ENCODE measurements at places on chromosomes 7 and 10.

DNA sequence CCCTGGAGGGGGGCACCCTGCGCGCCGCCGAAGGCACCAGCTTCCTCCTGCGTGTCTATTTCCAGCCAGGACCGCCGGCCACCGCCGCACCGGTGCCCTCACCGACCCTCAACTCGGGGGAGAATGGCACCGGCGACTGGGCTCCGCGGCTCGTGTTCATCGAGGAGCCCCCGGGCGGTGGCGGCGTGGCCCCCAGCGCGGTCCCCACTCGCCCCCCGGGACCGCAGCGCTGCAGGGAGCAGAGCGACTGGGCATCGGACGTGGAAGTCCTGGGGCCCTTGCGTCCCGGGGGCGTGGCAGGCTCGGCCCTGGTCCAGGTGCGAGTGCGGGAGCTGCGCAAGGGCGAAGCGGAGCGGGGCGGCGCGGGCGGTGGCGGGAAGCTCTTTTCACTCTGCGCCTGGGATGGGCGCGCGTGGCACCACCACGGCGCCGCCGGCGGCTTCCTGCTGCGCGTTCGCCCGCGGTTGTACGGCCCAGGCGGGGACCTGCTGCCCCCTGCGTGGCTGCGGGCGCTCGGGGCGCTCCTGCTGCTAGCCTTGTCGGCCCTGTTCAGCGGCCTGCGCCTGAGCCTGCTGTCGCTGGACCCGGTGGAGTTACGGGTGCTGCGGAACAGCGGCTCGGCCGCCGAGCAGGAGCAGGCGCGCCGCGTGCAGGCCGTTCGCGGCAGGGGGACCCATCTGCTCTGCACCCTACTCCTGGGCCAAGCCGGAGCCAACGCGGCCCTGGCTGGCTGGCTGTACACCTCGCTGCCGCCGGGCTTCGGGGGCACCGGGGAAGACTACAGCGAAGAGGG lies 594 bp downstream of the CNNM1 start:
- no peak for DNase-seq

DNA sequence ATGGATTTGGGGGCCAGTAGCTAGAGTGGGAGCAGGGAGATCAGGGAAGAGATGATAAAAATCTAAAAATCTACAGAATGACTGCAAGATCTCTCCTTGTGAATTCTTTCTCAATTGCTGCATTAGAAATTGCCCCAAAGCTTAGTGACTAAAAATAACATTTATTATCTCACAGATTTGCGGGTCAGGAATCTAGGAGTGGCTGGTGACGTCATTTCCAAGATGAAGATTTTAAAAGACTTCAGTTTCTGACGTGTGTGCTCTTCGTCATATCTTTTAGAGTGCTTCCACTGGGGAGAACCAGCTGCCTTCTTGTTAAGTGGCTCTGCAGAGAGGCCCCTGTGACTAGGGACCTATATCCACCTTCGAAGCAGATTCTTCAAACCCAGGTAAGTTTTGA lies 112.6 kb downstream of the DGKI start:
- no peak for DNase-seq

DNA sequence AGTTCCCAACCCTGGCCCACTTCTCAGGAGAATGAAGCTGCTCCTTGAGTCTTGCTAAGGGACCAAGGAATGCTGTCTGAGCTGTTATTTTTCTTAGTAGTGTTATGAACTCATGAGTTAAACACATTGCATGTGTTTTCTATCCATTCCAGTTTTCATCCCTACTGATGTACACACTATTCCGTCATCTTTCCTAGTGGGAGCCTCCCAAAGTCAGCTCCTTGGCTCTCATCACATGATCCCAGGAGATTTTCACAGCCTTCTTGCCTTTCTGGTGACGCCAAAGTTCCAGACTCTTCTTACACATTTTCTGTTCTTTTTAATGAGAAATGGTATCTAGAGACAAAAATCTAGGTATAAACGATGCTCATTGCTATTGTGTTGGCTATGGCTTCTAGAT lies 8.4 kb upstream of the C10orf71 start:
- DNase-seq, result no peak

DNA sequence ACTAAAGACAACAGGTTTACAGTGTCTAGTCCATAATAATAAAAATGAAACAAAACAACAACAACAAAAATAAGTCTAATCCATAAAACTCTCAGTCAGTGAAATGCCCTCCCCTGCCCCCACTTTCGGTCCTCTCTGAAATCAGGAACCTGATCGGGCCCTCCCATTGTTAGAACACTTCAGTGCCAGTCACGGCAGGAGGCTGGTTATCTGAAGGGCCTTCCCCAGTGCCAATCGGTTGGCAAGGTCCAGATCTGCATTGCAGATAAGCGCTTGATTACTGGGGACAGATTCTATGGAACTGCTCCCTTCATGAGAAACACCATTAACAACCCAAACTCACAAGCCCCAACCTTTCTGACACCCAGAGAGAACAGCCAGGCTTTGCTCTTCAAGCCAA lies 72.2 kb upstream of the EEPD1 start:
- DNase-seq, result no peak

DNA sequence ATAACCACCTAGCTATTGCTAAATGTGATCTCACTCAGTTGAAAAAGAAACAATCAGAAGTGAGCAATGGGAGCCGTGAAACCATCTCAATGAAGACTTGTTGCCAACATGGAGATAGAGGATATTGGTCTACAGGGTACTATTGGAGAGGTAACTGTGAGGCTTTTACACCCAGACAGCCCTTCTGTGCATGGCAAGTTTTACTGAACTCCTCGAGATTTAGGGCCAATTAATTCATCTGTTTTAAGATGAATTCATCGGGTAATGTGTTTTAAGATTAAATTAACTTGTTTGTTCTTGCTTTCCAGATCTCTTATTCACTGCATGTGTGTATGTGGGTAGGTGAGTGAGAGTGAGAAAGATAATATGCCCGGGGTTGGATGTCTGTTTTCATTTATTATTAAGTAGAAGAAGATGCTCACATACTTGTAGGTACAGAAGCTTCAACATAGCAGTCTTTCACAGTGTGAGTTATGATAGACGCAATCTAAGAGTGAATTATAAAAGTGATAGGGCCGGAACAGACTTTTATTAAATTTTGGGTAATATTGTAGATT lies 323.8 kb downstream of the EXOC4 start:
- no peak for DNase-seq

DNA sequence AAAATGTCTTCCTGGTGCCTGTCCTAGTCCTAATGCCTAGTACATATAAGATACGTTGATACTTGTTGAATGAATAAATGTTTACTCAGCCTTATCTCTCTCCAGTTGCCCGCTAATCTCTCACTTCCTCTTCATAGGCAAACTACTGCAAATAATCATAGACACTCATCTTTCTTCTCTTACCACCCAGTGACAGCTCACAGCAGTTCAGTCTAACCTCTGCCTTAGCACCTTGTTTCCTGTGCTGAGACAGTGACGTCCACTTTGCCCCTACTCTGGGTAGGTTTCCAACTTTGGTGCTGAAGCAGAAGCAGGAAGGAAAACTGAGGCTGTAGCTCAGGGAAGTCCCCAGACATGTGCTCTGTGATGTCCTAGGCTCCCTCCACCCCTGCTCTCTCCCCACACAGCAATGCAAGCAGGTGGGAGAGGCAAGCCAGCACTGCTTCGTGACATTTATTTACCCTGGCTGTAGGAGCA lies 45.5 kb upstream of the RHOBTB1 start:
- no peak for DNase-seq

- DNase-seq, result no peak
Observed at GRCh38 chr7:74066626-74067025, 17.0 kb upstream of the LIMK1 start.

- no peak for DNase-seq
Observed at GRCh38 chr10:69428165-69428564, 11.4 kb upstream of the TACR2 start.

- no peak for DNase-seq
Observed at GRCh38 chr7:71235253-71235652, 103.3 kb downstream of the GALNT17 start.

DNA sequence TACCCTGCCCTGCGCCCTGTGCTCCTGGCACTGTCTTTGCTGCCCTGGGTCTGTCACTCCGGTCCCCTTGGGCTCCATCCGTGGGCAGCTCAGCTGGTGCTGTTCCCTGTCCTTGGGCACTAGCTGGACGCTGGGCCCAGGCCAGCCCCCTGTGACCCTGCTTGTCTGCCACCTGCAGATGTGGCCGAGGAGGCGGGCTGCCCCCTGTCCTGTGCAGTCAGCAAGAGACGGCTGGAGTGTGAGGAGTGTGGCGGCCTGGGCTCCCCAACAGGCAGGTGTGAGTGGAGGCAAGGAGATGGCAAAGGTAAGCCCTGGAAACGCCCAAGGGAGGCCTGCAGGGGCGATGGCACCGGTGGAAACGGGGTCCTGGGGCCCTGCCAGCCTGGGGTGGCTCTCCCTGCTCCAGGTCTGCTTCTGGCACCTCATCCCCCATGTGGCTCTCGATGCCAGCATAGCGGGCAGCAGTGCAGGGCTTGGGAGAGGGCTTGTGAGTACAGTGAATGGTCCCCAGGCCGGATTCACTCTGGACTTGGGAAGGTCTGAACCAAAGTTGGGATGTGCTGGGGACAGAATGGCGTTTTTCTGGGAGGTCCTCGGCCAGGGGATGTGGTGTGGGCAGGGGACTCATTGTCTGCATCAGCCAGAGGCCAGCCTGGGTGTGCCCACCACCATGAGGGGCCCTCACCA lies 26.2 kb upstream of the CSGALNACT2 start:
- DNase-seq, result no peak

- no peak for DNase-seq
Observed at GRCh38 chr10:43627942-43628341, 20.7 kb downstream of the ZNF32 start.

DNA sequence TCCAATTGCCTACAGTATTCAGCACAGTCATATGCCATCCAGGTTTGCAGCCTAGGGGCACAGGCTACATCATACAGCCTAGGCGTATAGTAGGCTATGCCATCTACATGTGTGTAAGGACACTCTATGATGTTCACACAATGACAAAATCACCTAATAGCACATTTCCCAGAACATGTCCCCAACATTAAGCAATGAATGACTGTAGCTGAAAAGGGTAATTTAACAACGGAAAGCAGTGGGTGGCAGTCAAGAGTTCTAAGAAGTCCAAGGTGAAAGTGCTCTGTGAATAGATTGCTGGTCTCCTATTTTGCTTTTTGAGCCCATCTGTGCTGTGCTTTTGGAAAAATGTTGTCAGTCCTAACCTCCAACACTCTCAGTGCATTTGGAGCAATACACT lies 162.6 kb downstream of the KLF6 start:
- DNase-seq, result no peak

DNA sequence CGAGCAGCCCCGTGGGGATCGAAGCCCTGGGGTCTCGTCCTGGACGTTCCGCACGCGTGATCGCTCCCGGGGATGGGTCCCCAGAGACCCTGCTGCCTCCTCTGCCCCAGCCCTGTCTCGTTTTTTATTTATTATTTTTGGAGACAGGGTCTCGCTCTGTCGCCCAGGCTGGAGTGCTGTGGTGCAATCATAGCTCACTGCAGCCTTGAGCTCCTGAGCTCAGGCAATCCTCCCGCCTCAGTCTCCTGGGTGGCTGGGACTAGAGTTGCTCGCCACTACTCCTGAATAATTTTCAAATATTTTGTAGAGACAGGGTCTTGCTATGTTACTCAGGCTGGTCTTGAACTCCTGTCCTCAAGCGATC lies 319 bp upstream of the STX1A start:
- no peak for DNase-seq

GRCh38 chr10:11286261-11286852 lies 268.7 kb downstream of the CELF2 start:
- no peak for DNase-seq

DNA sequence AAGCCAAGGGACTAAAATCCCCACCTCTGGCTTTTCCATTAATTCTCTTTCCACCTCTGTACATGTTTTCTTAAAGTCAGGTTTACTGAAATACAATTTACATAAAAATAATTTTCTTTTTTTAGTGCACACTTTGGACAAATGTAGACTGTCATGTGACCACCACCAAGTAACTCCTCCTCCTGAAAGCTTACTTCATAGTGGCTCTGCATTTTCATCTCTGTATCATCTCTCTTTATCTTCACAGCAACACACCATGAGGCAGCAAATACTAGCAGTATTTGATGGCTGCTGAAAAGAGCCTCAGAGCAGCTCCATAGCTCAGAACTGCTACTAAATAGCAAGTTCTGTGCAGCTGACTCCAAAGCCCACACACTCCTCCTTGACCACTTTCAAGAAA lies 17.3 kb downstream of the WDFY4 start:
- no peak for DNase-seq

DNA sequence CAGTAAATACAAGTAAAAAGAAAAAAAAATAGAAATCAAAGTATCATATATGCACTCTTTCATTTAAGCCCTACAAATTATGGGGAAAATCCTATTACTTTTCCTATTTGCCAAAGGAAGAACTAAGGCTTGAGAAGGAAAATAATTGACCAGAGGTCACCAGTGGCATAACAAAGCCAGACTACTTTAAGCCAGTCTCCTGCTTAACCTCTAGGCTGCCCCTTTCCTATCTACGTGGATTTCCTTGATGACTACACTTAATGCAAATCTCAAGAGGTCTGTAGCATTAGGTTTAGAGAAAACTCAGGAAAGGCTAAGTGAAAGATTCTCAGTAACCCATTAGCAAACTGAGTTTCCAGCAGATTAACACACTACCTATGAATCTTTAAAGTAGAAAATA lies 49.8 kb downstream of the TPK1 start:
- no peak for DNase-seq

DNA sequence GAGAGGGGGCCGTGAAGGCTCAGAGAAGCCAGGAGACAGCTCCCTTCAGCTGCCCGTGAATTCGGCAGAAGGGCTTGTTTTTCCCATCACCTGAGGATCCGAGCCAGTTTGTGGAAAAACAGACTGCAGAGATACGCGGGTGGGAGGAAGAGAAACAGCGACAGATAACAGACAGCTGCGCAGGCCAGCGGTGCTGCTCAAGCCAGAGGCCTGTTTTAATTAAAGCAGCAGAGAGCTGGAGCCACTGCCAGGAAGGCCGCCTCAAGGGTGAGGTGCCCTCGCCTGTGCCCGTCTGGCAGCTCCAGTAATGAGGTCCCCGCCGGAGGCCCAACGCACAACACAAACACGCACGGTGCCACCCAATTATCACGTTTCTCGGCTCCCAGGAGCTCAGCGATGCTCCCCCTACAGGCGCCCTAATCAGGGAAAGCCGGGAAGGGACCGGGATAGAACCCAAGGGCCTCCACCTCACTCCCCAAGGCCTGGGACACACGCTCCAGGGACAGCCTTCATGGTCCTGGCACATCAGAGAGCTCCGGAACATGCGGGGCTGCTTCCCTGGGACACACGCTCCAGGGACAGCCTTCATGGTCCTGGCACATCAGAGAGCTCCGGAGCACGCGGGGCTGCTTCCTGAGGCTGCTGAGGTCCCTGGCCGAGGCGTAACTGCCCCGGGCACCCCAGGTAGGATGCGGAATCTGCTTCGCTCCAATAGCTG lies 60.6 kb upstream of the DNAAF5 start:
- no peak for DNase-seq

DNA sequence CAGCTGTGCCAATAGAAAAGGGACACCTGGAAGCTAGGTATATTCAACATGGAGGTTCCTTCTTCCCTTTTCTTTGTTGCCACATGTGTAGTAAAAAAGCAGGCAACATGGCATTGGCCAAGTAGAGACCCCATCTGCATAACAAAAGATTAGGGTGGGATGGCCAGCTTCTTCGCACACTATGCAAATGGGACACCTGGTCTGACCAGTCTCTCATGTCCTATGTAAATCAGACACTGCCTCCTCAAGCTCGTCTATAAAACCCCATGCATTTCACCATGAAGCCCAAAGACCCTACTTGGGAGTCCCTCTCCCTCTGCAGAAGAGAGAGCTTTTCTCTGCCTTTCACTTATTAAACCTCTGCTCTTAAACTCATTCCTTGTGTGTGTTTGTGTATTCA lies 53.9 kb downstream of the MYL10 start:
- no peak for DNase-seq
